ENCODE measurements at places on chromosomes 5 and 9.

DNA sequence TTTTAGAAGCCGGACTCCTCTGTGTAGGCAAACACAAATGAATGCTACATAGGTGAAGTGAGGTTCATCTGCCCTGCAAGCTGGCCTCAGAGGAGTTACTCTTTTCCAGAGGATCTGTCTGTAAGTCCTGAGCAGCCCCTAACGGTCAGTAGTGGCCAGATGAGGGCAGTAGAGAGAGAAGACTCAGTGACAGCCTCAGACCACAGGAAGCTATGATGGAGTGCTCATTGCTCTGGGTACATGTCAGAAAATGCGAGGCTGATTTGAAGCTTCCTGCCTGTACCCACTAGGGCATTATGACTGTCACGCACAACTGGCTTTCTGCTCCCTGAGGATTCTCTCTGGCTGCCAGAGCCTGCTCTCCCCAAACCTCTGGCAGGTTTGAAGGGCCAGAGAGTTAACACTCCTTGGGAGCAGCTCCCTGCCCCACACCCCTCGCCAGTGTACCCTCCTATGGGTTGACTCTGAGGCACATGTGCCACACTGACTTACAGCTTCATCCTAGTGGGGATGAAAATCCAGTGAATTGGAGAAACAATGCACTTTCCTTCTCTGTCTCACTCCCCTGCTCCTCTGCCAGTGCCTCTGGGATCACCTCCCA, 141.5 kb downstream of the GABRG2 start:
- DNase-seq, result no peak

- DNase-seq, result no peak
Observed at GRCh38 chr5:151953833-151954232, 29.2 kb upstream of the GLRA1 start.

DNA sequence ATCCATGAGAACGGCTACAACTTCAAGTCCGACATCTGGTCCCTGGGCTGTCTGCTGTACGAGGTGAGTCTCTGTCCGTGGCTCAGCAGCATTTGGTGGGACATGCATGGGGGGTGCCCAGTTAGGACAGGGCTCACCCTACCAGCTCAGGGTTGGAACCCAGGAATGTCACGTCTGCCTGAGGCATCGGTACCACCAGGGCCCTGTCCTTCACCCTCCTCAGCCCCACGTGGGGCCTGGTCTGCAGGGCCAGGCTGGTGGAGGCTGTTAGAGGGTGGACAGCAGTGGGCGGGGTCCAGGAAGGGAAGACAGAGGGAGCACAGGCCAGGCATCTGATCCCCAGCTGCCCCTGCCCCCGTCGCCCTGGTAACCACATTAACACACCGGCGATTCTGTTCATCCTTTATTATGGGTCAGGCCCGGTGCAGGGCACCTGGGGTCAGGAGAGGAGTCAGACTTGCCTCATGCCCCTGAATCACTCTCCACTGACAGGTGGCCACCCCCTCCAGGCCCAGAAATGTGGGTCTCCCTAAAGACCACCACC, 75.6 kb downstream of the PSMB7 start:
- DNase-seq, result no peak

- no peak for DNase-seq
Observed at GRCh38 chr5:89444088-89444487, 561.1 kb upstream of the MEF2C start.

DNA sequence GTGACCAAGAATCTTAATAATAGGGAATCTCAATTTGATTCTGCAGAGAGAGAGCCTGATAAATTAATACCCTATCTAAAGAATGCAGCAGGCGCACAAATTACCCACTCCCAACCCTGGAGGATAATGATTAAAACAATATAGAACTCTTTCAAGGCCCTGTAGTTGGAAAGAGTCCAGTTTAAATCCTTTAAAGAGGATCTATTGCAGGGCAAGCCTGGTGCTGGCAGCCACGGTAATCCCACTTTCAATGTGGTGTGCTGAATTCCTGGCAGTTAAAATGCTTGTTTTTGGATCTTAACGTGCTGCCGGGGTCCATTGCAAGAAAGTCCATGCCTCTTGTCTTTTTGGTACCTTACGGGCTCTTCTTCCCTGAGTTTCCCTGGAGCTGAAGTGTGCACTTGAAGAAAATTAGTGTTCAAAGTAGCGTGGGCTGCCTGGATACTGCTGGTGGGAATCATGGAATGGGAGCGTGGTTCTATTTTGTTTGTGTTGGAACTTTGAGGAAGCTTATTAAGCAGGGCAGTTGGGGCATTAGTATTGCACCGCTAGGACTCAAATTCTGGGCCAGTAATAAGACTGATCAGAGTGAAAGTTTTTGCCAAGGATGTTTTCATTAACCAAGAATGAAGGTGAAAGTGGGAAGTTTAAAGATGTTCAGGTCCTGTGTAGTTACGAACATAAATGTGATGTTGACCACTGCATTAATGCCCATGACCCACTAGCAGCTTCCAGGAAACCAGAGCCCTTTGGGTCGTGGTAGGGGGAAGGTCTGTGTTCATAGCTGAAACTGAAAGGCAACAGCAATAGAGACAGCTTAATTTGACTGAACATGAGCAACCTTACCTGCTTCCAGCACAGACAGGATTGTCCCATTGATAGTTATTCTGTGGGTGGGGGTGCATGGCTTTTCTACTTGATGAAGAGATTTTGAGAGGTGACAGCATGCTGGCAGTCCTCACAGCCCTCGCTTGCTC, 20.8 kb downstream of the MARCHF6 start:
- DNase-seq, result no peak

GRCh38 chr5:61755726-61756222, 423.7 kb downstream of the ZSWIM6 start:
- no peak for DNase-seq

- DNase-seq, result no peak
Observed at GRCh38 chr5:154087260-154087659, 48.5 kb downstream of the MFAP3 start.

- no peak for DNase-seq
Observed at GRCh38 chr9:104772714-104773510, 9.0 kb downstream of the NIPSNAP3B start.

- no peak for DNase-seq
Observed at GRCh38 chr9:2838371-2839000, 5.4 kb downstream of the PUM3 start.

GRCh38 chr5:126416266-126416925, 6.8 kb upstream of the GRAMD2B start:
- no peak for DNase-seq

DNA sequence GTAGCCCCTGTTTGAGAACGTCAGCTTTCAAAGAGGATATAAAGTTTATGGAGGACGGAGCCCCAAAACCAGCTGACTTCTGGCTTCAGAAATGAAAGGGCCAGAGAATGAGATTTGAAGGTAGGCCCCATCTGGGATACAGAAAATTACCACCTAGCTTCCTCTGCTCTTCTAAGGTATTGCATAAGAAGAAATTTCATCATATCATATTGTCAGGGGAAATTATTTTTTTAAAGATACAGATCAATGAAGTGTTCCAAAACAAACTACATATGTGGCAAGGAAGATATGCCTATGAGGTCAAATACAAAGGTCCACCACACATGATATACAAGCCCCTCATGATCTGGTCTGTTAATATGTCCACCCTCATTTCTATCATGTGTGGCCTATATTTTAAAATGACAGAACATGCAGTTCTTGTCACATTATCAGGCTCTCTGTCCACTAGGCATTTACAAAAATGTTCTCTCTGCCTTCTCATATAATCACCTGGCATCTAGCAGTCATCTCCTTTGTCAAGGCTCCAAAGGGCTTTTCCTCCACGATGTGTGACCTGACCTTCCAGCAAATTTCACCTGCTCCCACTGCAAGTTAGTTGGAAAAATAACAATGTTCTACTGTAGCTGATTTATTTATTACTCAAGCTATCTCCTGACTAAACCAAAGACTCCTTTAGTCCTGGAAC, 83.1 kb downstream of the DPYSL3 start:
- DNase-seq, result no peak

DNA sequence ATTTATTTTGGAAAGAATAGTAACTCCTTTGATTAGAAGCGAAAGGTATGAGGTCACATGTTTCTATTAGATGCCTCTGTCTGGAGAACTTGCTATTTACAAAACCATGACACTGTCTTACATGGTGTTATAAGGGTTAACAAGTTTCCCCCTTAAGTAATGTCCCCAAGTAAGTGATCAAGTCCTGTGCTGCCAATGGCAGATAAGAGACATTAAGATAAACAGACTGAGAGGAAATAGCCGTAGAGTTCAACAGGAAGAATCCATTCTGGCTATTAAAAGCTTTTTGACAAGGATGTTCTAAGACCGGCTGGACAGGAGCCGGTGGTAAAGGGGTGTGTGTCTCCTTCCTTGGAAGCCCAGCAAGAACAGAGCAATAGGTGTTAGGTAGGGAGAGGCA, 257.5 kb downstream of the GADD45G start:
- no peak for DNase-seq

DNA sequence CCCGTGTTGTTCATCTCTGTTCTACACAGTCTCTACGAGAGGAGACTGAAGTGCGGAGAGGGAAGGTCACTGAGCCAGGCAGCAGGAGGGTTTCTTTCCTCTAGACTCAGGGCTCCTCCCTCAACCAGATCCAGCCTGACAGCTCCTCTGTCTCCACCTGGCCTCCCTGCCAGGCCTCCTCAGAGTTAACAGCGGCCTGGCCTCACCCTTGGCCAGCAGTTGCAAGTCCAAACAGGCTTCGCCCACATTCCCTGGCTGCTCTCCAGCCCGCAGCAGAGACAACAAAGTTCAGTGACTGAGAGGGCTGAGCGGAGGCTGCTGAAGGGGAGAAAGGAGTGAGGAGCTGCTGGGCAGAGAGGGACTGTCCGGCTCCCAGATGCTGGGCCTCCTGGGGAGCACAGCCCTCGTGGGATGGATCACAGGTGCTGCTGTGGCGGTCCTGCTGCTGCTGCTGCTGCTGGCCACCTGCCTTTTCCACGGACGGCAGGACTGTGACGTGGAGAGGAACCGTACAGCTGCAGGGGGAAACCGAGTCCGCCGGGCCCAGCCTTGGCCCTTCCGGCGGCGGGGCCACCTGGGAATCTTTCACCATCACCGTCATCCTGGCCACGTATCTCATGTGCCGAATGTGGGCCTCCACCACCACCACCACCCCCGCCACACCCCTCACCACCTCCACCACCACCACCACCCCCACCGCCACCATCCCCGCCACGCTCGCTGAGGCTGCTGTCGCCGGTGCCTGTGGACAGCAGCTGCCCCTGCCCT, at the start of gene HRCT1:
Gene HRCT1, plus strand, starts transcription at position 291 of the 768 bp plus-strand sequence. Its CDS starts 86 bp downstream, at position 377.
- DNase-seq, result no peak

DNA sequence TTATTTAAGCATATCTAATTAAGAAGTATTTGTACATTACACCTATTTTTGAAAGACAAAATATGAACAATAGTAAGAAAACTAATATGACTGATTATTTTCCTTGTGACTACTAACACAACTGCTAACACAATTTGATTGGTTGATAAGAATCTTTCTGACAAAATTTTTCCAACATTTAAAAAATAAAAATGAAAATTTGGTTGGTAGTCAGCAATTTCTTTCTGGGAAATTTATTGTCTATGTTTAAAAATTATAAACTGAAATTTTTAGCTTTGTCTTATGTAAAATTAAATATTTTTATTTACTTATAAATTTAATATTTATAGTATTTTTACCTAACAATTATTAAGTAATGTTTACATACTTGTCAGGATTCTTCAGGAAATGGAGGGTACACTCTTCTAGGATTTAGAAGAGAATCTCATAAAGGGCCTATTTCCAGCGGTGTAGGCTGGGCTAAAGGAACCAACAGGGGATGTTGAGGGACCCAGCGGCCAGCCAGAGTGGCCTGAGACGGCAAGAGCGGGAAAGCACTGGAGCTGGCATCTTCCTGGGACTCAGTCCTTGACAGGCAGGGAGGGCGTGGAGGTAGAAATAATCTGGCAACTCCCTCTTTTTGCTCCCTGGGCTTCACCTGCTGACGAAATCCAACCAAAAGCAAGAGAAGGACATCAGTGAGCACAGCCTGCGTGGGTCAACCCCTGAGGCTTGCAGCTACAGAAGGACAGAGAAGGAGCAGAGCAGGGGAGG, 14.7 kb upstream of the FAM120A start:
- no peak for DNase-seq

DNA sequence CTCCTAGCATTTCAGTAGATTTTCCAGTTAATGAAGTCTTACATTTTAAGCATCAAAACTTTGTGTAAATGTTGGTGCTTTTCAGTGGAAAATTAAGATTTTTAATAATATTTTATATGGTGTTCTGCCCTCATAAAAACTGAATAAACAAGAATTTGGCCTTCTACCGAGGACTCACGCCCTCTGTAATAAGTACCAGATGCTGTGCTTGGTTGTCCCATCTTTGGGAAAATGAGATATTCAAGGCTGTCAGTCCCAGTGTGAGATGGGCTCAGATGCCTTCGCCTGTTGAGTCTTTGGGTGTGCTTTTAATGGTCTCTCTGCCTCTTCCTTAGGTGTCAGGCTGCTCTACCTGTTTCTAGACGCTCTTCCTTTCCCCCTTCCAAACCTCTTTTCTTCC, 28.7 kb downstream of the GALNT12 start:
- DNase-seq, result no peak

- DNase-seq, result peak; percentile 5
Observed at GRCh38 chr5:154284433-154284832, 93.9 kb downstream of the GALNT10 start.

DNA sequence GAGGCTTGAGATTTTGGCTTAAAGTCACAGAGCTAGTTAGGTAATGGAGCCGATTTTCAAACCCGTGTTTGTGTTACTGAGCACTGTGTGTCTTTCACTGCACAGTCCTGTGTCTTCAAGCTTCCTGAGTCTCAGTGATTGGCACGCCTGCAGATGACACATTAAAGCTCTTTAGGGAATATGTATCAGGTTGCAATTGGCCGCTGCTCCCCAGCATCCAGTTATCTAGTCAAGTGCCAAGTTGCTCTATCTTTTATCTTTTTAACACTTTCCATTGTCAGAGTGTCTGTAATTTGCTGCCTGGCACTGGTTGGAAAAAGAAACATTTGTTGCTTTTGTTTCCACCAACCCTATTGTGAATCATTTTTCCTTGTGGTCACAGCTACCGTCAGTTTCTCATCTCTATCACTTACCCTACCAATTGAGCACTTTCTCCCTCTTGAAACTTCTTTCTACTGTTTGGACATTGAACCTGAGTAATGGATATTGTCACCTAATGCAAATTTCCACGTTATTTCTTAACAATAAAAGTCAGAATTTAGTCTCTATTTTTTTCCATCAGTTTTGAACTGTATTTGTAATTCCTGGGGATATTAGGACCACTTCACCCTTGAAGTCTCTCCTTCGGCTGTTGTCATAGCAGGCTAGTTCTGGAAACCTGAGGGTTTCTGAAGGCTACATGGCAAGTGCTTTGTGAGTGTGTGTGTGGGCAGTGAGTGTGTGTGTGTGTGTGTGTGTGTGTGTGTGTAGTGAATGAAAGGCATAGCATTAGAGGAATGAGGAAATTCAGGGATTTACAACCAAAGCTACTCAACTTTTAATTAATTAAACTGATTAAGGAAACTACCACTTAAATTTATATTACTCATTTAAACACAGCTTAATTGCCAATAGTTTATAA, 274.3 kb downstream of the ISL1 start:
- DNase-seq, result no peak

GRCh38 chr9:79221084-79221483, 350.7 kb upstream of the TLE4 start:
- DNase-seq, result no peak

DNA sequence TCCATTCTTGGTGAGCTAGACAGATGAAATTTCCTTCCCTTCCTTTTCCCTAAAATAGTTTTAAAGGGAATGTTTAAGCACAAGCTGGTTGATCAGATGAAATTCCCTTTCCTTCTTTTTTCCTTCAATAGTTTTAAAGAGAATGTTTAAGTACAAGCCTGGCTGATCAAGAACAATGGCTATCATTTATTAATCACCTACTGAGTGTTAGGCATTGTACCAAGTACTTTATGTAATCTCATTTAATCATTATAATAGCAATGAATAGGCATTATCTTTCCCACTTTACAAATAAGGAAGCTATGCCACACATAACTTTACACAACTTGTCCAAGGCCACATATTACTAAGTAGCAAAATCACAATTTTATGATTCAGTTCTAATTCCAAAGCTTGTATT, 152.0 kb upstream of the ACOT12 start:
- no peak for DNase-seq
